Dorsolateral prefrontal cortex (tissue), 122 donors: ENCODE measurements at places on chromosomes 5 and 9.

DNA sequence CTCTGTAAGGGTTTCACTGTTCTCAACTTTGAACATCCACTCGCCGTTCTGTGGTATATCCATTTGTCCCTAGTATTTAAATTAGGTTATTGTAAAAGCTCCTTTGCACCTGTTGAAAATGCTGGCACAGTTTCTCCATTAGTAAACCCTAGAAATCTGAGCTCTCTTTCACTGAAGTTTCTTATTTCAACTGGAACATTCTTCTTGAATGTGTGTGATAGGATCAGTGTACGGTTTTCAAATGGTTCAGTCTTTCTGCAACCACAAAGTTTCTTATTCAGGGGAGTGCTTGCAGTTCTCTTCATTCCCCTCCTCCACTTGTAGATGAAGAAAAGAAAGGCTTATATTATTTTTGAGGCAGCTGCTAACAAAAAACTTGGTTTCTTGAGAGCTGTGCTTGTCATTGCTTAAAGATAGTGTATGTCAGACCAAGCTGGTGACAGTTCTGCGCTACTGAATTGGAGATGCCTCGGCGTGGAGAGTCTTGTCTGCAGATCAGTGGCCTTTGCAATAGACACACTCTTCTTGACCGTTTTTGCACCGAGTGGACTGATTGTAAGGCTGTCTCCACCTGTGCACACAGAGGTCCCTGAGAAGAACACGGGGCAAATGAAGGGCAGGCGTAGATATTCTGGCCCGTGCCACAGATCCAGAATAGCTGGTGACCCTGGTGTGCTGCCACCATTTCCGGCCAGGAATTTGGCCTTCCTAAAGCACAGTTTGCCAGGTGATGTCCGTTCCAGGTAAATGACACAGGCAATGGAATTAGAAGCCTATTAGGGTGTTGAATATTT is 102.2 kb downstream of the TRIO start:
- no peak for DNase-seq

GRCh38 chr9:97510797-97511654 is 9.6 kb downstream of the TMOD1 start:
- no peak for DNase-seq

DNA sequence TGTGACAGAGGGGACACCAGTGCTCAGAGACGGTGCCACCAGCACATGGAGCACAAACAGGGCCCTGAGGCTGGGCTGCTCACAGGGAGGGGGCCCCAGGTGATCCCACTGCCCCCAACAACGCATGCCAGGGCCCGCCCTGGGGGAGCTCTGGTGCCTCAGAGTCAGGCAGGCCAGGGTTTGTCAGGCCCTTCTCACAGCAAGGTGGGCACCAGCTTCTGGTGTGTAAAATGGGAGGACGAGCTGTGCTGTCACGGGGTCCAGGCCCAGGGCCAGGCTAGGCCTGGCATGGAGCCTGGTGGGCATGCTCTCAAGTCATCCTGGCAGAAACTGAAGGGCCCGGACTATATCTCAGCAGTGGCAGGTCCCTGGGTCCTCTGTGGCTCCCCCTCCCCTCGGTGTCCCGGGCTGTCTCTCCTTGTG is 34.5 kb downstream of the PRRT1B start:
- no peak for DNase-seq

DNA sequence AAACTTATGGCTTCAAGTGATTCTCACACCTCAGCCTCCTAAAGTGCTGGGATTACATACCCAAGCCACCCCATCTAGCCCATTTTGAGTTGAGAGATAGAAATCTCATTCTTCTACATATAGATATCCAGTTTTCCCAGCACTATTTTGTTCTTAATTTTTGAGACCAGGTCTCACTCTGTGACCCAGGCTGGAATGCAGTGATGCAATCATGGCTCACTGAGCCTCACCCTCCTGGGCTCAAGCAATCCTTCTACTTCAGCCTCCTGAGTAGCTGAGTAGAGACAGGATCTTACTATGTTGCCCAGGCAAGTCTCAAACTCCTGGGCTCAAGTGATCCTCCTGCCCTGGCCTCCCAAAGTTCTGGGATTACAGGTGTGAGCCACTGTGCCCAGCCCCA is 60.9 kb upstream of the CTNNA1 start:
- DNase-seq, result no peak

DNA sequence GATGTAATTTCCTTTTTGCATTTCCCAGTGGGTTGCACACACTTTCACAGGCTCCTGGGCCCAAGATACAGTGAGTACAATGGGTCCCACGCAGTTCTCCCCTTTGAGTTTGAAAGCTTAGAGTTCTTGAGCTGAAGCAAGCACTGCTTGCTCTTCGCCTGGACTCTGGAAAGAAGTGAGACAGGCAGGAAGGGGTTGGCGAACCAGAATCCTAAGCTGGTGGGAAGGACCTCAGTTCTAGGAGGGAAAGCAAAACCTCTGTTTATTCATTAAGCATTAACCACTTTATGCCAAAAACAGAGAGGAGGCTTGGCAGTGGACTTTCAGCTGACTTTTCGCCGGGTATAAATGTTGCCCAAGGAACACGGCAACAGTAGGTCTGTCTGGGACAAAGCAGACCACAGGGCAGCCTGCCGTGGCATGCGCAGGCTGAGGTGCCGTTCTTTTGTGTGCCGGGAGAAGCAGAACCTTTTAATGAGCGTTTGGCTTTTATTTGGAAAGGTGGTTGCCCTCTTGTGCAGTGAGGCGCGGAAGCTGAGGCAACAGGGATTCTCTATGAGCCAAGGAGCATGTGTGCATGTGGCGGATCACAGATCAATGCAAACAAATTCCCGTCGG is 239.9 kb upstream of the PANK3 start:
- no peak for DNase-seq

DNA sequence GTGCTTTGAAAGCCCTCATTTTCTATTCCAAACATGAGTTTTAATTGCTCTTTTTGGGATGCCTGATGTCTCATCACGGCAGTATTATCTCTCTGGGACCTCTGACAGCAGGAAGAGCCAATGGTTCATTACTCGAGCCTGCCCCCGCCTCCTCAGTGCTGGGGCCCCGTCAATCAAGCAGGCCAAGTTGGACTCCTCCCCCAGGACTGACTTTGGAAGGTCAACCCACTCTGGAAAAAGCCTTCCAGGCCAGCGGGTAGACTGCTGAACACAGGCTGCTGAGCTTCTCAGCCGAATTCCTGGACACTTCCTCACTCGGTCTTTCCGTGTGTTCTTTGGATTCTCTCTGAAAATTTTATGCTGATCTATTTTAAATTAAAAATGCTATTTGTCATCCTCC is 9.5 kb upstream of the BARHL1 start:
- DNase-seq, result no peak

DNA sequence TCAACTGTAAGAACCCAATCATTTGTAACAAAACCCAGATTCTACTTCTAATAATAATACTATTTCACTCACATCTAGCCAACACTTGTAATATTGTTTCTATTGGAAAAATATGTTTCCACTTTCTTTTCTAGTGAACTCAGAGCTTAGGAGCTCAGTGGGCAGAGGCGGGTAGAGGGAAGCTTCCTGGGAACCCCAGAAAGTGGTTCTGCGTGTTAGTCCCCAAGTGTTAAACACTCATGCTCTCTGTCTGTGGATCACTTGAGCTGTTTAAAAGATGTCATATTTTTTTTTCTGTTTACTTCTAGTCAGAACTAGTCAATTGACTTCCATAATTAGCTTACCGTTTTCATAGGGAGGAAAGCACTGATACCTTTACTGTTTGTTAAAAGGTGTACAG is 20.6 kb downstream of the SNX18 start:
- no peak for DNase-seq

DNA sequence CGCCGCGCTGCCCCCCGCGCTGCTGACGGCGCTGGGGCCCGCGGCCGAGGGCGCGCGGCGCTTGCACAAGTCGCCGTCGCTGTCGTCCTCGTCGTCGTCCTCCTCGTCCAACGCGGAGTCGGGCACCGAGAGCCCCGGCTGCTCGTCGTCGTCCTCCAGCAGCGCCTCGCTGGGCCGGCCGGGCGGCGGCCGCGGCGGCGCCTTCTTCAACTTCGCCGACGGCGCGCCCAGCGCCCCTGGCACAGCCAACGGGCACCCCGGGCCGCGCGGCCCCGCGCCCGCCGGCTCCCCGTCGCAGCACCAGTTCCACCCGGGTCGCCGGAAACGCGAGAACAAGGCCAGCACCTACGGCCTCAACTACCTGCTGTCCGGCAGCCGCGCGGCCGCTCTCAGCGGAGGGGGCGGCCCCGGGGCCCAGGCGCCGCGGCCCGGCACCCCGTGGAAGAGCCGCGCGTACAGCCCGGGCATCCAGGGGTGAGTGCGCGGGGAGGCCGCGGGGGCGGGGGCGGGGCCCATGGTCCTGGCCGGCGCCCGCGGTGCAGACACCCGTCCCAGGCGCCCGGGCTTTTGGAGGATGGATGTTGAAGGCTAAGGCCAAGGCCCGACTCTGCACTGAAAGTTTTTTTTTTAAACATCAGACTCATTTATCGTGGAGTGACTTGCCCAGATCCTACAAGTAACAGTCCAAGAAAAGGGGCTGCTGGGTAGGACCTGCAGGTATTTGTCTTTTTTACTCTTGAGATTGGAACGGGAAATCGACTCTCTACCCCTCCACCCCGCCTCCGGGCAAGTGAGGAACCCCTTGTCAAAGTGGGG is 1.2 kb downstream of the TENT4A start:
- DNase-seq, result no peak

DNA sequence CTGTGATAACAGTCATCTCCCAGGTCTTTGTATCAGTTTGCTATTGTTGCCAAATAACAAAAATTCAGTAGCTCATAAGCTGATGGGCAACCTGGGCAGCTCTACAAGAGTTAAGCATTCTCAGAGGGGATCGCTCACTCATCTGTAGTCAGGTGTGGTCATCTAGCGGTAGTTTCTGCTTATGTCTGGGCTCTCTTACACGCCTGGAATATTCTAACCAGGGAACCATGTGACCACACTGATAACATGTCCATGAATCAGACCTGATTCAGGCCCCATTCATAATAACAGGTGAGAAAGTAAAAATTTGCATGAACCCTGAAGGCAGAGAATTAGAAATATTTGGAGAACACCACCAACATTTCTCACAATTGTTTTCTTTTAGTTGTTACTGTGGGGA is 576.1 kb downstream of the SLCO4C1 start:
- no peak for DNase-seq

DNA sequence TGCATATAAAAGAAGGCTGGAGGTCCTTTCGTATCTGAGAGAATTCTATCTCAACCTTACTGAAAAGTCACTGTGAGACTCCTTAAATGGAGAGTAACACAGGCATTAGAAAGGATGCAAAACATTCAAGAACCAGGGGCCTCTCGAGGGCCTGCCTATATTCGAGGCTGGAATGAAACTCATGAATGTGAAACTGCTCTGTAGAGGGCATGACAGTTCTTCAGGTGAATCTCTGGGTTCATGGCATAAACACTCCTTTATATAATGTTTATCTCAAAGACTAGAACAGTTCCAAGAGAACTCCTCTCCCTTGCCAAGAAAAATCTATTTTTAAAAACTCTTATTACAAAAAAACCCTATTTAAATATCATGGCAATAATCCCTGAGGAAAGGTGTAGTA is 113.9 kb downstream of the SEC61B start:
- DNase-seq, result no peak

DNA sequence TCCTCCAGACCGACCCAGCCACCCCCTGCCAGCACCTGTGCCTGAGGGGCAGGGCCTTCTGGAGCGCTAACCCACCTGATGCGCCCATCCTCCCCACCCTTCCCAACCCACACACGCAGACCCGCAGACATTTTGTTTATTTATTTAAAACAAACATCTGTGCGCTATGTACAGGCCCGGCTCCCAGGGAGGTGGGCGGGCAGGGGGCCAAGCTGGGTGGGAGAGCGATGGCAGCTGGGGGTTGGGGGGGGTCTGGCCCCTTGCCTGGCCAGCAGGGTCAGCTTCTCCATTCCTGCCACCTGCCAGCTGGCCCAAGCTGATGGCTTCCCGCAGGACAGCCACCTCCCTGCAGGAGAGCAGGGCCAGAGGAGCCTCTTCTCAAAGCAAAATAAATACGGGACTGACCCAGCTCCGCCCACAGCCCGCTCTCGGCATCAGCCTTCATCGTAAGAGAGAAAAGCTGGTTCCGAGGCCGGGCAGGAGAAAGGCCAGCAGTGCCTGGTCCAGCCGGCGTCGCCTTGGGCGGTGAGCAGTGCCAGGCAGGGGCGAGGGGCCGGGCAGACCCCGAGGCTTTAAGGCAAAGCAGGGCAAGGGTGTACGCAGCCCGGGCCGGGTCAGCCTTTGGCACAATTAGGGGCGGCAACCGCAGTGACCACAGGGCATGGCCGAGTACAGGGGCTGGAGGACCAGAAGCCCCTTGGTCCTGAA is 10.9 kb upstream of the CLIC3 start:
- DNase-seq, result no peak

DNA sequence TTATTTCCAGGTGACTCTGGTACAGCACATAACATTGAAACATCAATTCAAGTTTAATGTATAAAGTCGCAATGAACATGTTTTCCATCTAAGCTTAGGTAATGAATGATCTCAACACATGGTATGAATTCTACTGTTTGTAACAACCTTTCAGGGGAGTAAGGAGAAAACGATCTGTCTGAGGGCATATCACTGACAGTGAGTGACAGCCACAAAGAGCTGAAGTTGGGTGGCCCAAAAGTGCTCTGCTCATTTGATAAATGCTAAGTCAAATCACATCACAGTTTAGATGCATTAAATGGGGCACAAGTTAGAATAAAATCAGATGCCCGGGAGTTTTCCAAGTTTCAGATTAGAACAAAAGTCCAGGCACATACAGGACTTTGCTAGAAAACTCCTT is 1.2 kb downstream of the FANCC start:
- no peak for DNase-seq

DNA sequence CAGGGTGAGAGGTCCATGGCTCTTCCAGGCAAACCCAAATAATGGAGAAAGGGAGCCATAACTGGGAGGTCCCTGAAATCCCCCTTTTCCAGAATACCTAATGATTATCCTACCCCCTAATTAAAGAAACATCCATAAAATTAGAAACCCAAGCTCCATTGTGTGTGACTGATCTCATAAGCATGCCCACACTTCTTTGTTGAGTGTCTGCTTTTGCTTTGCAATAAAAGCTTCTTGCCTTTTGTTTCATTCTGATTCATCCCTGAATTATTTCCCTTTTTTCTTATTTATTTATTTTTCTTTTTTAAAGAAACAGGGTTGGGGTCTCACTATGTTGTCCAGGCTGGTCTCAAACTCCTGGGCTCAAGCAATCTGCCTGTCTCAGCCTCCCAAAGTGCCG is 33.1 kb downstream of the BTF3 start:
- no peak for DNase-seq

- DNase-seq, result no peak
These were observed 24.7 kb downstream of the ELL2 start for GRCh38 chr5:95936812-95937397.

GRCh38 chr9:102521097-102521755 is 473.9 kb upstream of the CYLC2 start:
- no peak for DNase-seq

GRCh38 chr9:114811966-114812636 is 6.3 kb upstream of the TNFSF15 start:
- DNase-seq, result no peak

DNA sequence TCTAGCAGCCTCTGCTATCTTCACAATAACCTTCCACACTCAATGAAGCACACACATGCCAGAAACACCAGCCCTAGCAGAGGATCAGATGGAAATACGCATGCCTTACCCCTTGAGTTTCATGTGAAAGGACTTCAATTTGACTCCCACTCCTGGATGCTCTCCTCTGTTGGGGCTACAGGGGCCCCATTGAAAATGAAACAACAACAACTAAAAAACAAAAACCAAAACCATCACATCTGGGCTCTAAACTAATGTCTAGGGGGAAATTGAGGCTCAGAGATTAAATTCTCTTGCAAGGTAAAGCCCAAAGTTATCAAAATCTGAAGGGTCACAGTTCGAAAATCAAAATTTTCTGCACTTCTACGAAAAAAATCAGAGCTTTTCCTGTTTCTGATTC is 7.9 kb upstream of the RFESD start:
- no peak for DNase-seq

GRCh38 chr5:88675708-88676636 is 207.0 kb downstream of the MEF2C start:
- peak; percentile 86 for DNase-seq
